ENCODE measurements at places on chromosomes 2 and 18.

GRCh38 chr2:46776687-46777327, 138.8 kb downstream of the MCFD2 start:
- H3K27ac ChIP-seq, result no peak overlapping the region
- H3K36me3 ChIP-seq, result no peaks in the 10 kb centered on the region
- H3K4me3 ChIP-seq, result no peak overlapping the region
- peaks cover 49% of the 10 kb centered on the region for H3K4me1 ChIP-seq

GRCh38 chr2:95337829-95338228, 40.7 kb downstream of the KCNIP3 start:
- H3K4me3 ChIP-seq, result no peak overlapping the region
- H3K27ac ChIP-seq, result no peak overlapping the region
- no peaks in the 10 kb centered on the region for H3K4me1 ChIP-seq
- no peaks in the 10 kb centered on the region for H3K36me3 ChIP-seq
- DNase-seq, result no peak

DNA sequence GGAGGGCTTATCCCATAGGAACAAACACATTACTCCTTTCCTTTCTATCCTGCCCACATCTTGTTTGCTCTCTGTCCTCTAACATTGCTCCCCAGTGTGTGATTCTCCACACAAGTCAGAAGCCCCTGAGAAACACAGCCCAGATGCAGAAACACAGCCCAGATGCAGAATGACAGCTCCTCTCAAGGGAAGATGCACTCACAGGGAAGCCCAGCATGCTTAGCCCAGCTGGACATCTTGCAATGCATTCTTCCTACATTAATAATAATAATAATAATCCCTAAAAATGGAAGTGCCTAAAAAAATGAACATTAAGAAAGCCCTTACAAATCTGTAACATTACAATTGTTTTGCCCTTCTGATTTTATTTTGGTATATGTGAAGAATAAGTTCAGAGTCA, 172.1 kb downstream of the CBLN2 start:
- no peak overlapping the region for H3K4me3 ChIP-seq
- H3K4me1 ChIP-seq, result no peaks in the 10 kb centered on the region
- H3K27me3 ChIP-seq, result no peaks in the 10 kb centered on the region
- no peaks in the 10 kb centered on the region for H3K36me3 ChIP-seq
- DNase-seq, result no peak
- no peak overlapping the region for H3K27ac ChIP-seq

- peaks cover 26% of the 10 kb centered on the region for H3K36me3 ChIP-seq
- peak; percentile 55 for DNase-seq
- H3K27ac ChIP-seq, result peak within 1 kb of the TSS; percentile 96
- H3K27me3 ChIP-seq, result no peaks in the 10 kb centered on the region
Measured at GRCh38 chr18:657311-658000, at the start of gene TYMS. TYMS (plus strand) TSS chr18:657653; CDS start chr18:657743, 90 bp downstream.

- H3K36me3 ChIP-seq, result no peaks in the 10 kb centered on the region
- H3K27me3 ChIP-seq, result no peaks in the 10 kb centered on the region
Measured at GRCh38 chr2:51844596-51844995, 812.7 kb upstream of the NRXN1 start.

GRCh38 chr2:117931978-117932377, 81.9 kb downstream of the CCDC93 start:
- DNase-seq, result no peak
- no peaks in the 10 kb centered on the region for H3K27me3 ChIP-seq
- no peak overlapping the region for H3K4me3 ChIP-seq
- H3K4me1 ChIP-seq, result peaks cover 29% of the 10 kb centered on the region
- no peak overlapping the region for H3K27ac ChIP-seq

DNA sequence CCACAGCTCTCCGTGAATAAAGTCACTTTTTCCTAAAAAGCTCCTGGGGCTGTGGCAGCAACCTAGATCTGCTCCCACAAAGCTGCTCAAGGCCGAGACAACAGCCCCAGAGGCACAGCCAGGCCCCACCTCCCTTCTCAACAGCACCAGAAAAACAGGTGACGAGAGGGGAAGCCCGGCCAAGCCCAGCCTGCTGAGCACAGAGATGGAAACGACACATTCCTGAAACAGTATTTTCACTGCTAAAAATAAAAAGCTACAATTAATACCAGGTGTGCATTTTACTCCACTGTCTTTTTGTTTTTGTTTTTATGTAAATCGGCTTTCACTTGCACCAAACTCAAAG, 199.3 kb downstream of the HDAC4 start:
- no peaks in the 10 kb centered on the region for H3K4me1 ChIP-seq
- no peak for DNase-seq
- H3K36me3 ChIP-seq, result peaks cover 2% of the 10 kb centered on the region
- H3K4me3 ChIP-seq, result no peak overlapping the region
- H3K27me3 ChIP-seq, result no peaks in the 10 kb centered on the region

DNA sequence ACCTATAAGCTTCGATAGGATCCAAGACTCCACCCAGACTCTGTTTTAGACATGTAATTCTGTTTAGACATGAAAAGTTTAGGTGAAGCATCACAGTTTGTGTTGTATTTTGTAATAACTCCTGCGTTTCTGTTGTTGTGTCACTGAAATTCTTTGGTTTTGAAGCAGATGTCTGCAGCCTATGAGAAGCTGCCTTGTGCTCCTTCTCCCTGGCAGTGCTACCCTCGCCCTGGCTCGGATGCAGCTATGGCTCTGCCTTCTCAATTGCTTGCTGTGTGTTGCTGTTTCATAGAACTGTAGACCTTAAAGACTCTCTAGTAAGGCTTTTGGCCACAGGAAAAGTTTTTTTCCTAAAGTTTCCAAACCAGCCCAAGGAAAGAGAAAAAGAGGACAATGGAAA, 40.2 kb upstream of the ZNF638 start:
- no peak for DNase-seq
- H3K27me3 ChIP-seq, result peaks cover 9% of the 10 kb centered on the region
- H3K4me1 ChIP-seq, result no peaks in the 10 kb centered on the region
- H3K4me3 ChIP-seq, result no peak overlapping the region
- no peaks in the 10 kb centered on the region for H3K36me3 ChIP-seq

GRCh38 chr2:63755216-63755615, 86.5 kb upstream of the UGP2 start:
- no peaks in the 10 kb centered on the region for H3K4me1 ChIP-seq
- H3K36me3 ChIP-seq, result no peaks in the 10 kb centered on the region
- no peak for DNase-seq
- no peak overlapping the region for H3K4me3 ChIP-seq

DNA sequence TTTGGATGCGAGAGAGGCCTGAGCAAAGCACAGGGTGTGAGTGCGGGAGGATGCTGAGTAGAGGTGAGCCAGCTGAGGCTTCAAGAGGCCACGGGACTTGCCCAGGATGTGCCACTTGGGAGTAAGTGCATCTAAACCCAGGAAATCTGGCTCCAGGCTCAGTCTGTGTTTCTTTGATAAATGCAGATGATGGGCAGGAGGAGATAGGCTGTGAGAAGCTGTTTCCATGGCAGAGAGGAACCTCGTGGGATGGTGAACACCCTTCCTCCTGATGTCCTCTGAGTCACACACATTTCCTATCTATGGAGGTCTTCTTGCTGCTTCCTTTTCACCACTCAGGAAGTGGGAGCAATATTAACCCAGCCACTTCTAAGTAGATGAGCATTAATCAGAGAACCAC, 38.4 kb upstream of the CELF4 start:
- H3K4me1 ChIP-seq, result no peaks in the 10 kb centered on the region
- no peak overlapping the region for H3K27ac ChIP-seq
- no peaks in the 10 kb centered on the region for H3K36me3 ChIP-seq

DNA sequence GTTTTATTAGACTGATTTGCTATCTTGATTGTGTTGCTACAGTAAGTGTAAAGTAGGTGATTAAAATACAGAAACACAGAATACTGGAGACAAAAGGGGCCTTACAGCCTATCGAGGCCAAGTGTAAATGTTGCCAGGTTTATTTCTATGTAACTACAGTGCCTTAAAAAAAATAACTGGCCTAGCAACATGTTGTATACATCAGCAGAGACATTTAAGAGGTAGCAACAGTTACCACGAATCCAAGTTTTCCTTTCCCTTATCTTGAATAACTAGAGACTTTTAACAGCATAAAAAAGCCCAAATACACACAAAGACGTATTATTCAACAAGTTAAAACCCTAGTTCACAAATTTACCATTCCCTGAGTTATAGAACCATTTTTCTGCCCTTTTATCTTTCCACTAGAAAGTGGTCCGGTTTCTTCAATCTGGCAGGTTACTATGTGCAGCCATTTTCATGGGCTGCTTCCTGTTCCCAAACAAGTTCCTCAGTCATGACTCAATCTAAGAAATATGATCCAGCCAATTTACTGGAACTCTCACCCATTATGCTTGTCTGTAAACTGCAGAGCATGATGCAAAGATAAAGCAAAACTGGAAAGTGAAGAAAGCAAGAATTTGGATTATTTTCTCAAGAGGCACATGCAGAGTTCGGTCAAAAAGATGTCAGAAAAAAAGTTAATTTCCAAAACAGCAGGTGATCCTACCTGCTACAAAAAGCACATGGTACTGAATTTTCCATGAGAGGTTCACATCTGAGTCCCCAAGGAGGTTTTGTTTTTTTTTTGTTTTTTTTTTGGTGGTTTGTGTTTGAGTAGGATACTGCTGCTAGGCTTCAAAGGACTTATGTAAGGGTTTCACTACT, 22.2 kb downstream of the NFE2L2 start:
- H3K36me3 ChIP-seq, result peaks cover 30% of the 10 kb centered on the region
- H3K27ac ChIP-seq, result peak overlapping the region; percentile 56
- H3K4me1 ChIP-seq, result peaks cover 98% of the 10 kb centered on the region
- H3K27me3 ChIP-seq, result no peaks in the 10 kb centered on the region
- DNase-seq, result peak; percentile 70

DNA sequence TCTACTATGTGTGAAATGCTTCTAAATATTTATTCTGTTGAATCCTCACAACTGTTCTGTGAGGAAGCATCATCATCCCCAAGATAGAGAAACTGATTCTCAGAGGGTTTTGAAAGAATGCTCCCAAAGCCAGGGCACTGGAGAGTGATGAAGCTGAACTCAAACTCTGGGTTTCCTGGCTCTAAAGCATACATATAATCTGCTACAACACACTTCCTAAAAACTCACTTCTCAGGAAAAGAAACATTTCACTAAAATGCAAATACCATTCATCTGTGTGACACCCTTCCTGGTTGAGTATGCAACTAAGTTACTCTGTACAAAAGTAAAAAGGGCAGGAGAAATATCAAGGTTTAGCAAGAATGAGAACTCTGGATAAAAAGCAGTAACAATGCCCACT, 58.6 kb downstream of the GRB14 start:
- no peak overlapping the region for H3K27ac ChIP-seq
- H3K27me3 ChIP-seq, result no peaks in the 10 kb centered on the region
- peaks cover 12% of the 10 kb centered on the region for H3K4me1 ChIP-seq

GRCh38 chr2:78734221-78734620, 291.3 kb upstream of the REG3G start:
- H3K27ac ChIP-seq, result no peak overlapping the region
- H3K4me1 ChIP-seq, result no peaks in the 10 kb centered on the region
- H3K27me3 ChIP-seq, result no peaks in the 10 kb centered on the region
- H3K4me3 ChIP-seq, result no peak overlapping the region
- DNase-seq, result no peak

DNA sequence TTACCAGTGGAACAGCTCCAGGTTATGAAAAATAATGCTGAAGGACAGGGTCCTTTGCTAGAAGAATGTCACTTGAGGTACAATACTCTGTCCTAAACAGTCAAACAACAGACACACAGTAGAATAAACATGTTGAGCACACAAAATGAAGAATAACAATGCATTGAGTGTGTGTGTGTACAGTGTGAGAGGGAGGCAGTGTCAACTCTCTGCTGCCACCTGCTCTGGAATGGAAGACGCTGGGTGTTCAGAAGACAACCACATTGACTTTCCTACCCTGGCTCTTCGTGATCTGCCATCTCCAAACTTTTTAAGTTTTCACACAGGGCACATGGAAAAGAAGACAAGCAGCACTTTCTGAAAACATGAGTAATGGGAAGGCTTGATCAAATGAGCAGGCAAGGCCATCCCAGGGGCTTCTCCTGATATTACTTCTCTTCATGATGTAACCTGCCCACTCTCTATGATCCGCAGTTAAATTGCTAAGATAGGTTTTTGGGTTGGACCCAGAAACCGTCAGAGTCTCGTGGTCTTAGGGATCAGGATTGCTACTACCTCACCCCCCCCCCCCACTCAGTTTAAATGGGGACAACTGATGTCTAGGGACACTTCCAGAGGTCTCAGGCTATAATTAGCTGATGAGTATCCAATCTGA, 533.2 kb upstream of the TNP1 start:
- no peaks in the 10 kb centered on the region for H3K27me3 ChIP-seq
- H3K4me3 ChIP-seq, result no peak overlapping the region
- H3K36me3 ChIP-seq, result no peaks in the 10 kb centered on the region
- H3K27ac ChIP-seq, result no peak overlapping the region

GRCh38 chr2:46309052-46309953, 12.1 kb downstream of the EPAS1 start:
- DNase-seq, result no peak
- H3K36me3 ChIP-seq, result peaks cover 3% of the 10 kb centered on the region
- H3K4me3 ChIP-seq, result no peak overlapping the region
- no peaks in the 10 kb centered on the region for H3K27me3 ChIP-seq
- peak overlapping the region; percentile 97 for H3K27ac ChIP-seq
- H3K4me1 ChIP-seq, result peaks cover 100% of the 10 kb centered on the region

- no peak for DNase-seq
- no peak overlapping the region for H3K27ac ChIP-seq
- H3K4me1 ChIP-seq, result peaks cover 60% of the 10 kb centered on the region
- H3K4me3 ChIP-seq, result no peak overlapping the region
Measured at GRCh38 chr2:26001743-26002351, 19.6 kb upstream of the KIF3C start.

DNA sequence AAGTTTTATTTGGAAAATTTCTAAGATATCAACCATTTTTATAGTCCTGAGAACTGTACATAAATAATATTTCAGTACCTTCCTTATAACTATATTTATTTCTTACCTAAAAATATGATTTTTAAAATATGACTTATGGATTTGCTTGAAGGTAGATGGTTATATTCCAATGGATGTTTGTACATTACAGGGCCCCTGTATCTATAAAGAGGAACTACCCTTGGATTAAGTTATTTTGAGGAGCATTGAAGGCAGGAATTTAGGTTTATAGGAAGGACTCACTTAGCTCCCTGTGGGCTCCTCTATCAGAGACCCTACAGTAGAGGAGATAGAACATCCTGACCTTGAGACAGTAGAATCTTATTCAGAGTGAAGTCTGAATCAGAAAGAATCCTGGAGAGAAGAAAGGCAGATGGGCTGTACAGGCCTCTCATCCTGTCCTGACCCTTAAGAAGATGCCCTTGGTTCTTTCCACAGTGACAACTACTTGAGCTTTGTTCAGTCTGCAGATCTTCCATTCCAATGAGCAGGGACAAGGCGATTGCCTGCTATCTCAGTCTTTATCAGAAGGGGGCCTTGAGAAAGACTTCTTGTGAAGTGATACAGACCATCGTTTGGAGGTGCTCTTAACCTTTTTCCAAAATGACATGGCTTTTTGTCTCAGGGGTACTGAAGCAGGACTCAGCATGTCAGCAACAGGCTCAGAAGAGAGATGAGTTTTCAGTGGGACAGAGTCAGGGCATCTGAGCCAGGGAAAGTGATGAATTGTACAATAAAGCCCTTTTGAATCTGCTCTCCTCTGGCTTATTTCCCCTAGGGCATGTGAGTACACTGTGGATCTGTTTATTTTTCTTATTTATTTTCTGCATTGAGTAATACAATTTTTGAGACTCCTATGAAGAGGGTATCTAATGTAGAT, 20.9 kb downstream of the OXER1 start:
- no peaks in the 10 kb centered on the region for H3K4me1 ChIP-seq
- H3K27ac ChIP-seq, result no peak overlapping the region
- H3K27me3 ChIP-seq, result no peaks in the 10 kb centered on the region
- DNase-seq, result no peak
- H3K36me3 ChIP-seq, result no peaks in the 10 kb centered on the region

Data from HepG2 (cell line).